ENCODE measurements at places on chromosomes 5 and 9.

DNA sequence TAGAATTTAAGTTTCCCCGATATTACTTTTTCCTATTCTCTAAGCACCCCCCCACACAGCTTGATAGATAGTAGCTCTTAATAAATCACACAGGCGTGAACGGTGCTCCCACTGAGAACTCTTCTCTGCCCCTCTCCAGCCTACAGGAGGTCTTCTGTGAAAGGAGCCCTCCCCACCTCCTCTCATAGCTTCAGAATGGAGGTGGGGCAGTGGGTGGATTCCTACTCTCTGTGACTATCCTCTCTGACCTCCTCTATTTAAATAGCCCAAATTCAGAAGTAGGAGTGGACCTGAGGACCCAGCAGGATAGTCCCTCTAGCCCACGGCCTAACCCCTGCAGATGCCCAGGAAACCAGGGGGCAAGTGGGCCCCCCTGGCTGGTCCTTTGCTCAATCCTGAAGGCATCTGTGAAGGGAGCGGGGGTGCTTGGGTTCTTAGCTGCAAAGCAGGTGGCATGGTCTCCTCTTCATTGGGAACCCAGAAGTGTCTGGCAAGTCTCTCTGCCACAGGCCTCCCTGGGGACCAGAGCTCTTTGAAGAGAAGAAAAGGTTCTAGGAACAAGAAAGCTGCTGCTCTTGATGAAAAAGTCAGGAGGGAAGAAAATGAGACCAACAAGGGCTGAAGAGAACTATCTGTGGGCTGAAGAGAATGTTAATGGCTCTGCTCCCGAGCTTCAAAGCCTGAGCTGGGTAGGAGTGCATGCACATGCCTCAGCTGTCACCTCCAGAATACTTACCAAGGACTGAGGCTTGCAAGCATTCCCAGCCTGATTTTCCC, 21.1 kb upstream of the HSPA9 start:
- DNase-seq: no peak

DNA sequence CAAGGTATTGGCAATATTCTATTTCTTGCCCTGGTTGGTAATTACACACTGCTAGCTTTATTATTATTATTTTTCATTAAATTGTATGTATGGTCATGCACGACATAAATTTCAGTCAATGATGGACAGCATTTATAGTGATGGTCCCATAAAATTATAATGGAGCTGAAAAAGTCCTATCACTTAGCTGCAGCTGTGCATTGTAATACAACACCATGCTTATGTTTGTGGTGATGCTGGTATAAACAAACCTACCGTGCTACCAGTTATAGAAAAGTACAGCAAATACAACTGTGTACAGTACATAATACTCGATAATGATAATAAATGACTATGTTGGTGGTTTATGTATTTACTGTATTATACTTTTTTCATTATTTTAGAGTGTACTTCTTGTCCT, 65.5 kb downstream of the NR3C1 start:
- DNase-seq: no peak

- no peak for DNase-seq
These were observed 52.6 kb downstream of the CRB2 start for GRCh38 chr9:123408313-123409262.

- DNase-seq: no peak
These were observed 294.4 kb downstream of the SEMA5A start for GRCh38 chr5:9251379-9251980.

- DNase-seq: no peak
These were observed 106.0 kb upstream of the MYO10 start for GRCh38 chr5:17042041-17042440.

GRCh38 chr5:124764992-124765611, 18.7 kb upstream of the ZNF608 start:
- no peak for DNase-seq

DNA sequence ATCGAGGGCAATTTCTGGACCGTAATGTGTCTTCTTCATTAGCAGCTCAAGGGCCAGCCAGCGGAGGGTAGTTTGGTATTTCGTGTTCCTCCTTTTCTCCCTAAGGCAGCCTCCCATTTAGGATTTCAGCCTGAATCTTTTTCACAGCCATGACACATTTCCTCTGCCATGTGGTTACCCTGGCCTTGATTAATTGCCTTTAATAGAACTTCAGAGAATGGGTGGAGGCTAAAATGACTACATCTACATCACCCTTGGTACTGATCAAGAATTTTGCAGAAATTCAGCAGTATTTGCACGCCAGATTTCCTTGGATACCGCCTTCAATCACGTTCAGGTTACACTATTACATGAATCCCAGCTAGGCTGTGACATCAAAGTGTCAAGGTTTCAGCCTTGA, 58.0 kb downstream of the ADAMTS16 start:
- DNase-seq: no peak

DNA sequence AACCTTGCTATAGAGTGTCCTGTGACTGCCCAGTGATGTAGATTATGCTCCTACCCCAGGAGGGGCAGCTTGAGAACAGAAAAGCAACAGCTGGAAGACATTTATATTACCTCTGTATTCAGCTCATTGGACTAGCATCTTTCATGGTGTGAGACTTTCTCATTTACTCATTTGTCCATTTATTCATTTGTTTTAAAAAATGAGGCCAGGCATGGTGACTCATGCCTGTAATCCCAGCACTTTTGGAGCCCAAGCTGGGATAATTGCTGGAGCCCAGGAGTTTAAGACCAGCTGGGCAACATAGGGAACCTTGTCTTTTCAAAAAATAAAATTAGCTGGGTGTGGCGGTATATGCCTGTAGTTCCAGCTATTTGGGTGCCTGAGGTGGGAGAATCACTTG, 130.0 kb upstream of the LHFPL2 start:
- no peak for DNase-seq

DNA sequence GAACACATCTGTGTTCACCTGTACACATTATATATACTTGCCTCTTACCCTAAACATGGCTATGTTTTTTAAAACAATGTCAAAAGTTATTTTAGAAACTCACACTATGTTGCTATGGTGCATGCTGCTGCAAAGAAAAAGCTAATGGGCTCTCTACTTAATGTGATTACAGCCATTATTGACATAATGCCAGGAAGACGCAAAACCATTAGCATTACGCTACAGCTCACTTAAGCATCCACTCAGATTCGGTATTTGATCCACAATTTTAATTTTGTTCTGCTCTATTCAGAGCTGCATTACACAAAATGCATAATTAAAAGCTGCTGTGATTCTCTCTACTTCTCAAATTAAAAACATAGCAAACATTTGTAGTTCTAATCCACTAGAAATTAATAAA, 395.2 kb downstream of the BNC2 start:
- DNase-seq: no peak

DNA sequence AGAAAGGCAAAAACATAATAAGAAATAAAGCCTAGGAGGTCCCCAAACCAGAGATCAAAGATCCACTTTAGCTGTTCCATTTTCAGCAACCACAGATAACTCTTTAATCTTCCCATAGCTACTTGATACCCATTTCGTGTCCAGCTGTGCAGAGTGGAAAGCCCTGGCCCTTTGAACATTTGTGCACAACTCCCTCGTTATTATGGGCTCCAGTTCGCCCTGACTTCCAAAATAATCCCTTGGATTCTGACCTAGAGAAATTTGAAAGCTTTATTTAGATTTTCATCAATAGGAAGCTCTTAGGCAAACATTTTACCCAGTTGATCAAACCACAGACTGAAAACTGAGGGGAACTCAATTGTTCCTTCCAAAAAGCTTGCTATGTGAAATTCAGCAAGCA, 4.8 kb downstream of the MYOT start:
- no peak for DNase-seq

DNA sequence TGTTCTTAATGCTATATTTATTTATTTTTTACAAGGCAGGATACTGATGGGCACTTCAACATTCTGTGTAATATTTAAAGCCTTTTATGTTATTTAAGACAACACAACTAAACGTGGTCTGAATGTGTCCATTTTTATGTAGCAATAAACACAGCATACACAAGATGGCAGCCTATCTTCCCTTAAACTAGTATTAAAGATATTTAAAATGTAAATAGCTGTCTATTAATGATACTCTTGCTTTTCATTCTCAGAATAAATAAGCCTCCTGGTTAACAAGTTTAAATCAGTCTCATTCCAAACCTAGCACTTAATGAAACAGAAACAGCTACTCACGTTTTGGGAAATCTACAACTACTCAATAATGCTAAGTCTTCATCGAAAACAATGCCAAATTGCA, 315.7 kb downstream of the MCTP1 start:
- peak; percentile 4 for DNase-seq

DNA sequence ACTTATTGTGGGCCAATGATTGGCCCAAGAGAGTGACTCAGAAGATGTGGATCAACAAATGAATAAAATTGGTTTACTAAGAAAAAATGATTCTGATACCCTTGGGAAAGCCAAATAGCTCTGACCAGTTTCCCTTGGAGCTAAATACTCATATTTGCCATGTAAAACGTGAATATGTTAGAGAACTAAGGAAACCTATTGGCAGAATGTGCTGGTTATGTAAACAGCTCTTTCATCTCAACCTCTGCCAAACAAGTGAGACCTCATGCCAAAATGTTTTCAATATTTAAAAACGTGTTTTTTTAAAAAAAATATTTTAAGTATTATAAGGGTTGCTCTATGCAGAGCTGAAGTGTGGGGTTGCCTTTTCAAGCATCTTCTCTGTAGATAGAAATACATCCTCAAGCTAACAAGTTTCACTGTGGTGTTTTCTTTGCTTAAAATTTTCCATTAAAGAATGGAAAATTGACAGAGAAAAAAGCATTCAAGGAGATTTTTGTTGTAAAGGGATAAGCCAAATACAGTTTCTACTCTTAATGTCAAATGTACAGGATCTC, 186.9 kb upstream of the TUT7 start:
- no peak for DNase-seq

DNA sequence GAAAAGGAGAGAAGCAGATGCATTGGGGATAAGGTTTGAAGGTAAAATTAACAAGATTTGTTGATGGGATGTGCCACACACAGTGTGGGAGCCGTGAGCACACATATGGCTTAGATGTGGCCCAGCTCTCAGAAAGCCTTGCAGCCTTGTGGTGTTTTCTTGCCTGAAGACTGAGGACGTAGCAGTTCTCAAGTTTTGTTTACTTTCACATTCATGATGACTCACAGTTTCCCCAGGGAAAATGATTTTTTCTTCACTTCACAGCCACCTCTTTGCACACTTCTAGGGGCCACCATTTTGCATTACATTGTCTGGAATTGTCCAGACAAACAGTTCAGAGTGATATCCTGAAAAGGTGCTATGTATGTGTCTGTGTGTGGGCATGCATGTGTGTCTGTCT, 126.2 kb downstream of the BASP1 start:
- no peak for DNase-seq

GRCh38 chr9:83036043-83036442, 26.9 kb downstream of the RASEF start:
- no peak for DNase-seq

GRCh38 chr9:121324316-121324715, 45.7 kb downstream of the STOM start:
- no peak for DNase-seq

DNA sequence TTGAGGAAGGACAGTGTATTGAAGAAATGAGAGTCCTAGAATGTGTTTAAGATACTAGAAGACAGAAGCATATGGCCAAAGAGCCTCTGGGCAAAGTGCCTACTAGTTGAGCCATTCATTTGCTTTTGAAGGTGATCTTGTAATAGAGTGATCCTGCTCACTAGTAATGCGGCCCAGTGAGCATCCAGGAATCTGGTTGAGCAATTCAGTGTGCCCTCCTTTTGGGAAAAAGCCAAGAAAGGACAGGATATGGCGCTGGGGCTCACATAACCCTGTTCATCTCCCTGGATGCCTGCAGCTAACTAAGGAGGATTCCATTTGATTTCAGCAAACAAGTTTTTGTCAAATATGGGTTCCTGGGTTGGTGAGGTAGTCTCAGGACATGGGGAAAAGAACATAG, 16.3 kb downstream of the ADAM19 start:
- no peak for DNase-seq

DNA sequence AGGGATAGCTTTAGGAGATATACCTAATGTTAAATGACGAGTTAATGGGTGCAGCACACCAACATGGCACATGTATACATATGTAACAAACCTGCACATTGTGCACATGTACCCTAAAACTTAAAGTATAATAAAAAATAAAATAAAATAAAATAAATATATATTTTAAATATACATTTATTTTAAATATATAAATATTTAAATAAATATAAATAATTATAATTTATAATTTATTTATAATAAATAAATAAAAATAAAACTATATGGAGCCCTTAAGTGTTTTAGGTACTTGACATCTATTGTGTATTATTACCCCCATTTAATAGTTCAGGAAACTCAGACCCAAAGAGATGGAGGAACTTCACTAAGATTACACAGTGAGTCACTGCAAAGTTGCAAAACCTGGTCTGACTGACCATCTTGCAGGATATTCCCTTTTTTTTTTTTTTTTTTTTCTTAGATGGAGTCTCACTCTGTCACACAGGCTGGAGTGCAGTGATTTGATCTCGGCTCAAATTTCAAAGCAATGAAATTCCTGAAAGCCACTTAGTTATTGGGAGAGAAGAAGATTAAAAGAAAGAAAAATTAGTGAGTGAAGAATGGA, 5.8 kb upstream of the C5orf52 start:
- DNase-seq: peak; percentile 89

- no peak for DNase-seq
These were observed 35.6 kb downstream of the RBM27 start for GRCh38 chr5:146238973-146239372.

- DNase-seq: peak; percentile 77
These were observed 17.4 kb upstream of the HMGCR start for GRCh38 chr5:75319638-75320037.

GRCh38 chr5:16160706-16161105, 18.9 kb downstream of the MARCHF11 start:
- DNase-seq: peak; percentile 58

DNA sequence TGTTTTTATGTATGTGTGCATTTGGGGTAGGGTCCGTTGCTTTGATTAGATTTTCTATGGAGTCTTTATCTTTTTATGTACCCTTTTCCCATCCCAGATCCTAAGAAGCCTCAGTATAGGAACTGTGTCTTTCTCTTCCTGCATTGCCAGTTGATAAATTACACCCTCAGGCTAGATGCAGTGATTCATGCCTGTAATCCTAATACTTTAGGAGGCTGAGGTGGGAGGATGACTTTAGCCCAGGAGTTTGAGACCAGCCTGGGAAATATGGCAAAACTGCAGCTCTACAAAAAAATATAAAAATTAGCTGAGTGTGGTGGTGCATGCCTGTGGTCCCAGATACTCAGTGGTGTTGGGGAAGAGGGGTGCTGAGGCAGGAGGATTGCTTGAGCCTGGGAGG, 40.2 kb downstream of the NLN start:
- no peak for DNase-seq

DNA sequence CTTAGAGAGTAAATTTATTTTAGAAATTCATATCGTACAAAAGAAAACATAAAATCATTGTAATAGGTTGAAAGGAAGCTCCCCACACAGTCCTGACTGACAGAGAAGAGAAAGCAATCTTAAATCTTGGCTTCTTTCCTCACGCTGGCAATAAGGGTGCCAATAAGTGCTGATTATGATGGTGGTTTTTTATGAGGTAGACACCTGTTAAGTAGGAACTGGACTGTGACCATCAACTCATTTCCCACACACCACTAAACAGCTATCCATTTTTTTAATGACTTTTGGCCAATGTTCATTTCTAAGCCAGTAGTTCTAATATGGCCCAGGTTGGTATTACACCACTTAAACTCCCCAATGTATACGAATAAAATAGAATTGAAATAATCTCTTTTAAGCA, 893.5 kb upstream of the NUDT12 start:
- DNase-seq: no peak
